Right atrium auricular region (tissue), 2 donors: ENCODE measurements at places on chromosomes 5 and 9. TPM values are rescaled to one million over a fixed set of nuclear protein-coding genes. Genes with fewer than 3 reads are reported as not detected.

DNA sequence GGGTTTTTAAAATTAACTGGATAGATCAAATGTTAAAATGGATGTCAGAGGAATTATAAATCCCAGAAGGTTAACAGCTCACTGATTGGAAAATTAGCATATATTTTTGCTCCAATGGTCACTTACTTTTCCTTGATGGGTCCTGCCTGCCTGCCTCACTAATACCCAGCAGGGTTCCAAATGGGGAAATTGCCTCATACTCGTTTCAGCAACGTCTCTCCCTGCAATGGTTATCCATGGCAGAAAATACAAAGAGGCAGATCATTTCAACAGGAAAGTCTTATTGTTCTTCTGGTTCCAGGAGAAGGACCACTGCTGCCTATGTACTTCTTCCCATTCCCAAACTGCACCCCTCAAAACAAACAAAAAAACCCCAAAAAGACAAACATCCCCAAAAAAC is 71.3 kb downstream of the ERP44 start:
- no peak for DNase-seq

- no peak for DNase-seq
These were observed 97.8 kb downstream of the ADAMTS12 start for GRCh38 chr5:33793836-33794549.

GRCh38 chr5:14735944-14736343 is 71.4 kb downstream of the OTULIN start:
- DNase-seq: no peak

DNA sequence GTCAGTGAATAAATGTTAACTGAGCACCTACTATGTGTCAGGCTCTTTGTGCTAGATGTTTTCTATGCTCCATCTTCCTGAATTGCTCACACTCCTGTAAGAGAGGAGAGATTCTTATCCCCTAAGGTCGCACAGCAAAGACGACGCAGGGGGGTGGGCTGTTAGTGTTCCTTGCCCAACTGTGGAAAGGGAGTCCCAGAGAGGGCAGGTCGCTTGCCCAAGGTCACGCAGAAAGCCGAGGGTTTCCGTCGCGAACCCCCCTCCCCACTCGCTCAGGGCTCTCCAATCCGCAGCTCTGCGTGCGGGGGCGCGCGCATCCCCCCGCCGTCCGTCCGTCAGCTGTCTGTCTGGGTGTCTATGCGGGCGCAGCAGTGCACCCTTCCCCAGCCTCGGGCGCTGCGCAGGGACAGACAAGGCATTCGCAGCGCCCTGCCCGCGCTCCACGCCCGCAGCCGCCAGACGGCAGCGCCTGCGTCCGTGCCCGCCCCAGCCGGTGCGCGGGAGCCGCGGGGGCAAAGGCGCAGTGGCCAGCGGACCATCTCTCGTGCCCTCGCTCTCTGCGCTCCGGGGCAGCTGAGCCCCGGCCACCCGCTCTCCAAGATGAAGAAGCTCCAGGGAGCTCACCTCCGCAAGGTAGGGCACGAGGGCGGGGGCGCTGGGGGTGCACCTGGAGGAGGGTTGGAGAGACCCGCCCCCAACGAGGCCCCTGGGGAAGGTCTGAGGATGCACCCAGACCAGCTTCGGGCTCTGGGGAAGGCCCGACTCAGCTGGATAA is at the start of gene SLC6A7:
SLC6A7 (plus strand) TSS at position 335 of the 775 bp plus-strand sequence; CDS start at position 601, 266 bp downstream.
- DNase-seq: no peak

GRCh38 chr9:90073186-90073945 is 468.6 kb downstream of the GADD45G start:
- DNase-seq: no peak

DNA sequence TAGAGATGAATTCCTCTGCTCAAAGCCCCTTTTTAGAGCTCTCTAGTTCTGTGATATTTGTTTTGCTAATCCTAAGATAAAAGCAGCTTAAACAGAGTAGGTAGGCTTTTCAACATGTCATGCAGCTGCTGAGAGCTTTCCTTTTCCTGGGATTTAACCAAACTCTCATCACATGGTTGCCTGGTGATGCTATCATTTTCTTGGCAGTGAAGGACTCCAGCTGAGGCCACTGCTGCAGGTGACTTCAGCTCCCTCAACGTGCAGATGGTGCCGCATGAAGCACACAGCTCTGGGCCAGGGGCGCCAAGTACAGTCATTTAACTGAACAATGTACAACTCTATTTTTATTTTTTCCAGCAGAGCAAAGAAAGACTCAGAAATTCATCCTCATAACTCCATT is 42.2 kb downstream of the SECISBP2 start:
- DNase-seq: no peak

The CDX1 gene
- not detected for total RNA-seq

GRCh38 chr9:69919461-69920061 is 98.9 kb downstream of the CFAP95 start:
- DNase-seq: no peak

GRCh38 chr9:121424024-121424432 is 54.0 kb upstream of the STOM start:
- no peak for DNase-seq

The PCDHB2 gene
- total RNA-seq: 2.2 TPM

- no peak for DNase-seq
These were observed 25.4 kb downstream of the CTNND2 start for GRCh38 chr5:11878814-11879213.

DNA sequence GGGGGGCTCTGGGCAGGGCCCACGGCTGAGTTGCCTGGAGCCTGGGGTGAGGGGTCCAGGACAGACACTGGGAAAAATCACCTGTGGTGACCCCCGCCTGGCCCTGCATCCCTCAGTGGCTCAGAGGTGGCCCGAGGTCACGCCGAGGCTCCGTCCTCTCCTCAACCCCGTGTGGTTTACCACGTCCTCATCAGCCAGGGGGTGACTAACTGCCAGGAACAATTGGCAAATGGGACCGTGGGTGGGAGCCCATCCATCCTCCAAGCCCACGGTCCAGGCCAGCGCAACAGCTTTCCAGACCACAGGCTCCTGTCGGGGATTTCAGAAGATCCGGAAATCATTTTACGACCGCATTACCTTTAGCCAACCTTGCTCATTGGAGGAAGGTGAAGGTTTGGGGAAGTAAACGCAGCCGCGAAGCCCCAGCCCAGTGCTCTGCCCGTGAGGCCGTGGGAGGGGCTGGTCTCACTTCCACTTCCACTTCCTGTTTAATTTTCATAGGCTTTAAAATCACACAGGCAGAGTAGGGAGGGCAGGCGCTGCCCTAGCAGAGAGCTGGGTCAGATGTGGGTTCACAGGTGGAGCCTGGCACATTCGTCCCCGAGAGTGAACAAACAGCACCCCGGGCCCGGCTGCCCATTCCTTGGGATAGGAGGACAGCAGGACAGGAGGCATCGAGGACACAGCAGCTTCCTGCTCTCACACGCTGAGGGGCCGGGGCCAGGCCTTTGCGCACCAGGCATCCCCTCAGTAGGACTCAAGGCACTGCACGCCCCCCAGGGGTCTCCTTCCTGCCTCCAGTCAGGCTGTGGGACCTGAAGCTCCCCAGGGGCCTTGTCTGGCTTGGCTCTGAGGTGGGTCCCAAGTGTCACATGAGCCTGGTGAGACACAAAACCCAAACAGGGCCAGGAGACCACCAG is 19.8 kb upstream of the SLC9A3 start:
- DNase-seq: peak; percentile 63

- no peak for DNase-seq
These were observed 17.4 kb downstream of the SH3PXD2B start for GRCh38 chr5:172436879-172437369.

DNA sequence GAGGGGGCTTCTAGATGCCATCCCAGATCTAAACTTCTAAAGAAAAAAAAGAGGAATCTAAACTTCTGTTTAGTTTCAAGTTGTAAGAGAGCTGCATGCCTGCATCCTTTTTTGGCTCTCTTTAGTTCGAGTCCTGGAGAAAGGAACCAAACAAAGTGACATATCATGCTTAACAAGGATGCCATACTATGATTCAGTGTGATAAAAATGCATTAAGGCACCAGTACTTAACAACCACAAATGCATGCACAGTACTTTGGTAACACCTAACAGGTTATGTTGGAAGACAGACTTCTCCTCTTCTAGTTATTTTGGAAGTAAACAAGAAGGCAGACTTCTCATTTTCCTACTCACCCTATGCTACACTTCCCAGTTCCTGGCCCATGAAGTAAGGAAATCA is 27.3 kb downstream of the NME5 start:
- DNase-seq: no peak

The MZB1 gene
- total RNA-seq: 0.70 TPM

DNA sequence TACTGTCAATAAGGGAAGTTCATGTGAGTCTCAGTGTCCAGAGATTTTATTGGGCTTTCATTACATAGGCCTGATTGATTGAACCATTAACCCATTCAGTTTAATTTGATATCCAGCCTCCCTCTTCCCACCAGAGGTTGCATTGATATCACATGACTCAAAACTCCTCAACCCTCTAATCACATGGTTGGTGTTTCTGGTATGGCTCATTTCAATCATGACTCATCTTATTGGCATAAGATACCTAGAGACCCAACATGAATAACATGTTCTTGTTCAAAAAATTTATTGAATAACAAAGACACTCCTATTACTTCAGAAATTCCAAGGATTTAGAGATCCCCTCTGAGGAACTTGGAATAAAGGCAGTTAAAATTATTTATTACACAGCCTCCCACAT is 982.2 kb downstream of the TLE1 start:
- DNase-seq: no peak

DNA sequence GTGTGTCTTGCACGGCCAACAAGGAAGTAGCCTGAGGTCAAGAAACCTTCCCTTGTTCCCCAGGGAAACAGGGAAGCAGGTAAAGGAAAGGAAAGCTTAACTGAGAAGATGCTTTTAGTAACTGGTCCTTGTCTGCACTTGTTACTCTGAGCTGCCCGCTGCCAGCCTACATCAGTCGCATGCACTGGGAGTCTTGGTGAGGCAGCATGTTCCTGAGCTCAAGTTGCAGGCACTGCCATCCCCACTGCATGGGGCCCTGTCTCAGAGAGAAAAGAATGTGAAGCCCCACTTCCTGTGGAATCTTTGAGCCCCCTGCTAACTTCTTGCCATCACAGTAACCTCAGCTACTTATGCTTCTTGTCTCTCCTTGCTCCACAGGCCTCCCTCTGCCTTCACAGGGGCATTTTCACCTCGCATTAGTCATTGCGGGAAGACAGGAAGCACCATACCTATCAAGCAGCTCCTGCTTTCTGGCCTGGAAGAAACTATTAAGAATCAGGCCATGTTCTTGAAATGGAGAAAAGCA is 344.1 kb upstream of the ADAMTSL1 start:
- DNase-seq: no peak

DNA sequence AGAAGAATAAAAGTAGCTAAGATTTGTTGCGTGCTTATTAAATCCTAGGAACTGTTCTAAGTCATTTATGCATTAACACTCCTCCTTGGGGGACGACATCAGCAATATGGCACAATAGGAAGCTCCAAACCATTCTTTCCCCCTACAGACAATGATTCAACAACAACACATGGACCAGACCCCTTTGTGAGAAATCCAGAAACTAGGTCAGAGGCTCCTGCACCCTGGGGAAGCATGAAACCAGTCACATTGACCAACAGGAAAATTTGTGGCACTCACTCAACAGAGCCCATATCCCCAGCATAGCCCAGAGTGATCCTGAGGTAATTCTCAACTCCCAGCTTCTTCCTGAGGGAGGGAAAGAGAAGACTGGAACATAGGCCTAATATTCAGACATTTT is 294.4 kb downstream of the HINT1 start:
- no peak for DNase-seq

The POU5F2 gene
- total RNA-seq: 0.52 TPM

DNA sequence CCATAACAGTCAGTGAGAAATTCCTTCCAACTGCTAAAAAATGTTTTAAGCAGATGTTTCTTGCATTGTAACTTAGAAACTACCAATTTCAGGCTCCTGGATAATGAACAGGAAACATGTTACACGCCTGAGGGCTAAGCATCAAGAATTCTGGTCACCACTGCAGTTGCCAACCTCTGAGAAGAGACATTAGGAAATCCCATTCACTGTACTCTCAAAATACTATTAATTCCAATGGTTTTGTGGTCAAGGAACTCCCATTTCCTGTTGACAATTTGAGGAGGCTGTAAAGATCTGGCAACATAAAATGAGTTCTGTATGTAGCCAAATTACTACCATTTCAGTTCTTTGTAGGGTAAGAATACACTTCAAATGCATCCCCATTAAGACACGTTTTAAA is 456.0 kb upstream of the MEF2C start:
- DNase-seq: no peak

- DNase-seq: no peak
These were observed 80.7 kb upstream of the ADAMTS19 start for GRCh38 chr5:129379406-129379805.

DNA sequence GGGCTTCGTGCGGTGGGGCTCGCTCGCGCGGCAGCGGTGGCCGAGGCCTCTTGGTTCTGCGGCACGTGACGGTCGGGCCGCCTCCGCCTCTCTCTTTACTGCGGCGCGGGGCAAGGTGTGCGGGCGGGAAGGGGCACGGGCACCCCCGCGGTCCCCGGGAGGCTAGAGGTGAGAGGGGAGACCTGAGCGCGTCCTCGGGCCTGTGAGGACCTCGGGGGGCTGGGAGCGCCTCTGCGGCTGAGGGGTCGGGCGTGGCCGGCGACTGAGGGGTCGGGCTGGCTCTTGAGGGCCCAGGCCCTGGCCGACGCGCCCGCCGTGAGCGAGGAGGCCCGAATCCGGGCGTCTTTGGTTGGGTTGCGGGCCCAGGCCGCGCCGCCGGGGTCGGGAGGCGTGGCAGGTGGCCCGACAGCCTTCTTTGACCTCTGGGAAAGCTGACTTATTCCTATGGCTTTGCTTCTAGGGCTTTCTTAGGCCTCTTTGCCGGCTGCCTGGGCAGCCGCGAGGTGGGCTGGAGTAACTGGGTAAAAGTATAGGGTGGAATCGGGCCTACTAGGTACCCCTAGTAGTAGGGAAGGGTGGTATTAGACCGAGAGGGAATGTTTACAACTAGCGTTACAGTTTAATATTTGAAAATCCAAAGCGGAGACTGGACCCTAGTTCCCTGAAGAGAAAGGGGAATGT is at the start of gene CANX:
CANX (plus strand) TSS at position 33 of the 681 bp plus-strand sequence. CDS start 6,715 bp downstream, outside the sequence.
- DNase-seq: no peak

The SPRY4 gene
- total RNA-seq: 33.7 TPM

- DNase-seq: no peak
These were observed 52.5 kb upstream of the PRLR start for GRCh38 chr5:35282810-35283209.

GRCh38 chr9:97984188-97985057 is 1.3 kb downstream of the ANP32B start:
- DNase-seq: peak; percentile 76

The PTPRD gene
- 6.6 TPM for total RNA-seq

The UQCRQ gene
- total RNA-seq: 335 TPM

GRCh38 chr5:65026816-65027548 is 258.3 kb downstream of the CWC27 start:
- DNase-seq: no peak

DNA sequence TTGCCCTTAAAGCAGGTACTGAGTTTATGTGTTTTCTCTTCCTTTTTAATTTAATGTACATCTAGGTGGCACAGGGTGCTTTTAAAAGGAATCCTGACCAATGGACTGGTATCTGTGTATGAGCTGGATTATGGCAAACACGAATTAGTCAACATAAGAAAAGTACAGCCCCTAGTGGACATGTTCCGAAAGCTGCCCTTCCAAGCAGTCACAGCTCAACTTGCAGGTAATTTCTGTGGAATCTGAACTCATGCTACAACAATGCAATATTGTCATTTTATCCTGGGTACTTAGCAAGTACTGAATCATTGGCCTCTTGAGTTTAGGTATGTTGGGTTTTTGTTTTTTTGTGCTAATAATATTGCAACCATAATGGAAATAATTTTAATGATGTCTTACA is 14.4 kb upstream of the TMOD1 start:
- DNase-seq: no peak

The ZNF879 gene
- total RNA-seq: 6.9 TPM
